Dermis blood vessel endothelial cell (primary cell): ENCODE measurements at places on chromosomes 12 and 14. TPM values are rescaled to one million over a fixed set of nuclear protein-coding genes. Genes with fewer than 3 reads are reported as not detected.

DNA sequence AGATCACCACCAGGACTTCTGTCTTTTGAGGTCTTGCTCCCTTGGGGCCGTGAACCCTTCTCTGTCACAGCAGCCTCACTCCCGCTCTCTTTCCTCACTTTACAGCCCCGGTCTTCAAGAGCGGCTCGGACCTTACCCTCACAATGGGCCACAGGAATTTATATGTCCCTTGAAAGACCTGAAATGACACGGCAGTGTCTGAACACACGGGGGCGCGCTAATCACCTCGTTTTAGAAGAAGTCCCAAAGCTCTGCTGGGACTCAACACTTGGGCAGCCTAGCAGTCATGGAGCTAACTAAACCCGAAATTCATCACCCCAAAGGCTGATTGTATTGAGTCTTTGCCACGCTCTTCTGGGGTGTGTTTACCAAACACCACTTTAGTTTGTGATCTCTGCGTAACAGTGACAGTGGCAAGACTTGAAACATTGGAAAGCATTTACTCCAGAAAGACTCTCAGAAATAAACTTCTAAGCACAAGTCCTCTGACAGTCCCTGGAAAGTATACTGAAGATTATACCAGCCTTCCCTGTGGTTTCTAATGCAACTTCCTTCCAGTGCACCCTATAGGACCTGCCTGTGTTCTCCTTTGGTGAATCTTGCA, 29.0 kb downstream of the SERPINA11 start:
- peak; percentile 82 for DNase-seq

GRCh38 chr12:79547735-79548609, 142.8 kb downstream of the PAWR start:
- DNase-seq, result peak; percentile 92

The RD3L gene
- total RNA-seq, result not detected in 2 replicates

DNA sequence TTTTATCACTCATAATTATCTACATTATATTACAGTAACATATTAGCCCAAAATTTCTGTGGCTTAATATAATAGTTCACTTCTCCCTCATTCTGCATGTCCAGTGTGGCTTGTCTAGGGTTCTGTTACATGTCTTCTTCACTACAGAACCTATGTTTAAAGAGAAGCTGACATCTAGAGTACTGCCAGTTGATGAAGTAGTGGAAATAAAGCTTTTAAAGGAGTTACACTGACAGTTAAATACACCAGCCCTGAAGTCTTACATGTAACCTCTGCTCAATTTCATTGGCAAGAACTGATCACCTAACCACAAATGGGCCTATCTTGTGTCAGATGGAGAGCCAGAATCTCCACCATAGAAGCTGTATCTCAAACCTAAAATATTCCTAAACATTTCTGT, 32.9 kb downstream of the RPS6KA5 start:
- no peak for DNase-seq

DNA sequence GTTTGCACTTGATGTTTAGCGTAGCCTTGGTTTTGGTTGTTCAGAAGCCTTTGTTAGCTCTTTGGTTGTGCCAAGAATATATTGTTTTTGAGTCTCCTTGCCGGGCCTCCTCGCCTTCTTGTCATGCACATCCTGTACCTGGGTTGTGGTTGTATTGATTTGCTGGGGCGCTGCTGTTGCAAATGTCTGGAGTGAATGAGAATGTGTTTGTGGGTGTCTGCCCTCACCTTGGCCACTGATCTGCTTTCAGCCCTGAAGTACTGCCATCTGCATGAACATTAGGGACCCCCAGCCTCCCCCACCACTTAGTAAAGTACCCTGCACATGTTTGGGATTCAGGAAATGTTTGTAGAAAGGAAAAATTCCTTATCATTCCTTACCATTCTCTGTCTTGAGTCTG, 16.5 kb downstream of the PRKCH start:
- DNase-seq, result peak; percentile 85

DNA sequence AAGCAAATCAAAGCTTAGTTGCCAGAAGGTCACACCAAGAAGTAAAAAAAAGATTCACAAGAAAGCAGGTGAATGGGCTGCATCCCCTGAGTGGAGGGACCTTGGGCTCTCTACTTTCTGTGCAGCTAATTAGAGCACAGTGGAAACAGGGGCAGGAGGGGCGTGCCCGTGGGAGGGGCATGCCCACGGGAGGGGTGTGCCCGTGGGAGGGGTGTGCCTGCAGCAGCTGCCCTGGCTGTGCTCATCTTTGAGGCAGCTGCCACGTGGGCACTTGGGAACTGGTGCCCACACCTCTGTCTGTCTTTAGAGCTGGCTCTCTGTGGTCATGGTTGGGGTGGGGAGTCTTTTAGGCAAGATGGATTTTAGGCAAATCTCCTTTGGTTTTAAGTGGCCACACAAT, 60.0 kb downstream of the EML1 start:
- no peak for DNase-seq

GRCh38 chr12:116137318-116137717, 140.2 kb downstream of the MED13L start:
- DNase-seq, result no peak

The C1QL4 gene
- total RNA-seq, result under 0.01 TPM in 1 of 2 replicates, not detected in the other

DNA sequence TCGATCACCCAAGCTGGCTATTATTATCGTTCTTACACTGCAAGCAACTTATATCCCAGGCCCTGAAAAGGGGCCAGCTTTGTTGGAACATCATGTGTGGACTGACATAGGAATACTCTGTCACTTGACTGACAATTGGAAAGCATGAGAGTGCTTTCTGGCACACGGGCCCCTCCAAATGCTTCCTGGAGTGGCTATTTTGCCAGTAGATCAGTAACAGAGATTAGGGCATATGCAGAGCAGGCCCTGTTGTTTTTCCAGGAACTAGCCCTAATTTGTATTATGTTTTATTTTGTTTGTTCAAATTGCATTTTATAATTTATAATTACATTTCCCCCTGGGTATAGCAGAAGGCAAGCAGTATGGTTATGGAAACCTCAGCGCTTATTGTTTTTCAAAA, 170.1 kb upstream of the FRMD6 start:
- DNase-seq, result no peak

DNA sequence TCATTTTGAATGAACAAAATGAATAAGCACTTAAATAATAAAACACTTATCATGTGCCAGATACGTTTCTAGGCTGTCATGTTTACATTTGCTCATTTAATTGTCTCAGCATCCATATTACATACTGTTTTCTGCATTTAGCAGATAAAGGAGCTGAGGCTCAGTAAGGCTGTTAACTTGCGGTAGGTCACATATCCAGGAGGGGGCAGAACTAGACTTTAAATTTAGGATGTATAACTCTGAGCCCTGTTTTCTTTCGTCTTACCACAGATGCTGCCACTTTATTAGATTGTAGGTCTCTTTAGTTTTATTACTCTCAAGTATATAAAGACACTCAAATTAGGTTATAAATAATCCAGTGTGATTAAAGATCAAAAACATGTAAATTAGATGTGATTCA, 17.7 kb downstream of the IRAK4 start:
- DNase-seq, result peak; percentile 9

The POC1B gene
- total RNA-seq, result 17.9 and 25.2 TPM in 2 replicates

The CLEC1B gene
- not detected in 2 replicates for total RNA-seq

DNA sequence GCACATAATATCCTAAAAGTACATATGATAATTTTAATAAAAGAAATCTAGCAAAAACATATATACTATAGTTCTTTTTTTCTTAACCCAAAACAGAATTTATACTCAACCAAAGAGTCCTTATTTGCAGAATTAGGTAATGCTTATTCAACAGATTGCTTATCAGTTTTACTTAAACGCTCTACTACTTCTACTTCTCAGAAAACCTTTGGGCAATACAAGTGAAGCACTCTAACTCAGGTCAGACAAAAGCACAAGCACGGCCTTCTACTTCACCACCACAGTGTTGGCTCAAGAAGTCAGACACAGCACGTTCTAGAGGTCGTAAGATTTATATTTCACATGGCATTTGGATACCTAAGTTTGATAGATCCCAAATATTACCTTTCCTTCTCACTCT, 29.2 kb downstream of the DICER1 start:
- no peak for DNase-seq

The CREBL2 gene
- total RNA-seq, result 37.9 and 42.4 TPM in 2 replicates

The LMNTD1 gene
- total RNA-seq, result 0.19 TPM in 1 of 2 replicates, not detected in the other
